ENCODE measurements at places on chromosomes 12 and 14.

DNA sequence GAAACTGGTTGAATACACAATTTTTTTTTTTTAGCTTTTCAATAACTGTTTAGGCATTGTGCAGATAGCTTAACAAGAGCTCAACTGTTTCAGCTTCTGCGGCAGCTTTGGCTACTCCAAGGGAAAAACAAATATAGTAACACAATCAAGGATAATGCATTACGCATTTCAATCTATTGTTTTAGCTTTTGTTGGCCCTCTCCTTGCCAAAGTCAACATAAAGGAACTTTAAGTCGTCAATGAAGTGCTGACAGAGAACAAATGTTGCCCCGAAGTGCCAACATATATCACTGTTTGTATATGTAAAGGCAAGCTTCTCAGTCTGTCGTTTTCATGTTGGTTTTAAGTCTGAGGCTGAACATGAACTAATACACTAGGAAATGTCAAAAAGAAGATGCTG, 1087.4 kb upstream of the FLRT2 start:
- no peak for DNase-seq

GRCh38 chr14:27566843-27567382, 969.1 kb upstream of the NOVA1 start:
- DNase-seq, result no peak

- no peak for DNase-seq
Measured at GRCh38 chr14:87676814-87677437, 316.1 kb downstream of the GALC start.

GRCh38 chr14:84250893-84251292, 1279.1 kb upstream of the FLRT2 start:
- DNase-seq, result no peak

DNA sequence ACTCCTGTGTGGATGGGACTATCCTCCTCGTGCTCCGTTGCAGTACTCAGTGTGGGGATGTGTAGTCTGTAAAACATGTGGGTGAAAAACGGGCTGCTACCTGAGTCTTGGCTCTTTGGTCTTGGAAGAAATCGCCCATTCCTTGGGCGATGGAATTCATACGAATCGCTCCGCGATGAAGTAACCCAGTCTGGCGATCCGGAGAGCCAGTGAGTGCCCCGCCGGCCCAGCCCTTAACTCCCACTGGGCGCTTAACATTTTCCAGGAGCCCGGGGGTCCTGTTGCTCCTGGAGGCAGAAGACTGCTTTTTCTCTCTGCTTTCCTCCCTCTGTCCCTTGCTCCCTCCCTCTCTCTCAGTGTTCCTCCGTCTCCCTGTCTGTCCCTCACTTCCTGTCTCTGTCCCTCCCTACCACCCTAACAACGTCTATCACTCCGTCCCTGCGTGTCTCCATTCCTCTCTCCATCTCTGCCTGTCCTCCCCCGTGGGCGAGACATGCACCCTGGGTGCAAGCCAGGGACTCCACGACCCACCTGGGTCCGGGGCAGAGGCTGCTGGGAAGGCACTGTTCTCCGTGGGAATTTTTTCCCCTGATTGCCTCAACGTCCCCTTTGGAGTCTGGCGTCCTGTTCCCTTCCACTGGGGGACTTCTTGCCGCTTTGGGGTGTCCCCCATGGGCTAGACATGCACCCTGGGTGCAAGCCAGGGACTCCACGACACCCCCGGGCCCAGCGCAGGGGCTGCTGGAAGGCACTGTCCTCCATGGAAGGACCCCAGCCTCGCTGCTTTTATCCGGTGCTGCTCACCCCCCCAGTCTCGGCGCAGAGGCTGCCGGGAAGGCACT, 188.6 kb downstream of the ALG10 start:
- no peak for DNase-seq

DNA sequence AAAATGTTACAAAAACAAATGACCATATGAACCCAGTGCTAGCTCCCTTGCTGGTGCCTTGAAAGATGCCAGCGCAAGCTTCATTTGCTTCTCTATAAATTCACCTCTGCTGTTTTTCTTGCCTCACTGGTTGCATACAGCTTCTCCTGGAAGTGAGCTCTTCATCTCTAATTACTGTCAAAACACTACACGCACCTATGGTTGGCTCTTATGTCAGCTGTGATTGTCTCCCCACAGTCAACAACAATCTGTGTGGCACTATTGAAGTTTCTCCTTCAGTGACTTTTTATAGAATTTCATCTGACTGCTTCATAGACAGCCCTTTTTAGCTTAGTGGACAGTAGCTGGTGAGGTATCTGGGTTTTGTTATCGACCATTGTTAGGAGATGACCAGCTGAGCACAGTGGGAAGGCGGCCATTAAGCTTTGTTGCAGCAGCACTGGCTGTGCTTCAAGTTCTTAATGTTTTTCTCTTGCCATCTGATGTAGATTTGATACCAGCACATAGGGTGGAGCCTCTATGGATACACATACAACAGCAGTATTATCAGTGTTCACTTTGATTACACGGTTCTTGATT, 131.8 kb downstream of the KITLG start:
- DNase-seq, result no peak

DNA sequence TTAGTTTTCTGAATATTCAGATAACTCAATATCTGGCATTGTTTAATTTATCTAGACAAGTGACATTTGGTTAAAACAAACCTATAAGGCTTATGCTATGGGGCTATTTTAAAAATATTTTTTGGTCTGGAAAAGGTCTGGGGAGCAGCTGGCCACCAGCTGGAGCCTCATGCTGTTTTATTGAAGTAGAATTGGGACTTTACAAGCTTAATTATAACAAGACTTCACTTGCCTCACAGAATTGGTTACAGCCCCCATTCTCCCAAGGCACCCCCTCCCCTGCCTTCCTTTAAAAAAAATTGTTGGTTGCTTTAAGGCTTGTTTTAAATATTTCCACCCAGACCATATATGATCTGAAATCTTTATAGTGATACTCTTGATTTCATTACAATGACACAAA, 453.9 kb downstream of the ADAMTS20 start:
- DNase-seq, result no peak

DNA sequence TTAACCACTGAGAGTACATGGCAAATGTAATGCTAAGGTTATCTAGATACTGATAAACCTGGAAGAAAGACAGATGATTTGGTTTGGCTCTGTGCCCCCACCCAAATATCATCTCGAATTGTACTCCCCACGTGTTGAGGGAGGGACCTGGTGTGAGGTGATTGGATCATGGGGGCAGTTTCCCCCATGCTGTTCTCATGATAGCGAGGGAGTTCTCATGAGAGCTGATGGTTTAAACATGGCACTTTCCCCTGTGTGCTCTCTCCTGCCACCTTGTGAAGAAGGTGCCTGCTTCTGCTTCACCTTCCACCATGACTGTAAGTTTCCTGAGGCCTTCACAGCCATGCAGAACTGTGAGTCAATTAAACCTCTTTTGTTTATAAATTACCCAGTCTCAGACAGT, 14.2 kb downstream of the NOXRED1 start:
- DNase-seq, result no peak

DNA sequence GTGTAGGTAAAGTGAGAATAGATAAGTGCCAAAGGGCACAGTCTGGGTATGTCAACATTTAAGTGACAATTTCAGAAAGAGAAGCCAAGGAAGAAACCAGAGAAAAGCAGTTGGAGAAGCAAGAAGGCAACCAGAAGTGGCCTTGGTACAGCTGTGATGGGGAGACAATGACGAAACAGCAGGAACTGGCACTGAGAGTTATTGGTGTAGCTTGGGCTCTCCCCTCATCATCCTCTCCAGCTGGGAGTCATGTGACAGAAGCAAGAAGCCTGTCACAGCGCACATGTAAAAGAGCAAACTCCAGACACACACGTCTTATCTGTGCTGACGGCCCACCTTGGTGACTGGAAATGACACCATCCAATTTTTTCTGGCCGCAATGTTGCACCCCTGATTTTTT, 203.3 kb upstream of the NUDT4 start:
- DNase-seq, result no peak

DNA sequence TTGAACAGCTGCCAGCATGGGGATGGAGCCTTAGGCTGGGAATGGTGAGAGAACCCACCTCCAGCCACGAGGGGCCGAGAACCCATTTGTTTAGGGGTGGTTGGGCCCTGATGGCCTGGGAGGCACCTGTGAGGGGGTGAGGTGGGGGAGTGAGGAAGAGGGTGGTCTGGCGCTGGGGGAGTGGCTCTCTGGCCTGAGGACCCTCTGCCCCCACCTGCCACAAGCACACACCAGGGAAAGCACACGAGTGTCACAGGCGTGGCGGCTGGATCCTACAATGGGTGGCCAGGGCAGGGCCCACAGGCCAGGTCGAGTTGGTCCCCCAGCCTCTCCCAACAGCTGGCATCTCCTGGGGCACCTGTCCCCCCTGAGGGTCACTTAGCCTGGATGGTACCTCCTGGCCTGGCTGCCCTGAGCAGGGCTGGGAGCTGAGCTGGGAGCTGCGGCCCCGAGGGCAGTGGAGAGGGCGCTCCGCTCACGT, 340.5 kb downstream of the TMEM121 start:
- no peak for DNase-seq

- no peak for DNase-seq
Measured at GRCh38 chr12:43180242-43180641, 371.8 kb downstream of the ADAMTS20 start.

DNA sequence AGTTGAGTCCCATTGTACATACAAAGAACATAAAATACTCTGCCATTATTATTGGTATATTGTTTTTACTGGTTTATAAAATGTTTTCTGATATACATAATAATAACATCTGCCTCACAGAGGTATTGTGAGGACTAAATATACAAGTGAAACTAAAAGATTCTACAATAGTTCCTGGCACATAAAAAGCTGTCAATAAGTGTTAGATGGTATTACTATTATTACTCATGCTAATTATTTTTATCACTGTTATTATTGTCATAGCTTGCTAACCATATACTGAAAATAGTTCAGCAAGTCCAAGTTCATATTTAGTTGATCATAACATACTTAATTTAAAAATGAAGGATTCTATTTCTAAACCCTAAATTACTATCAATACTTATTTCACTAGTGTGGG, 34.4 kb downstream of the BTG1 start:
- no peak for DNase-seq

GRCh38 chr14:98226411-98226810, 1045.6 kb downstream of the BCL11B start:
- DNase-seq, result no peak

DNA sequence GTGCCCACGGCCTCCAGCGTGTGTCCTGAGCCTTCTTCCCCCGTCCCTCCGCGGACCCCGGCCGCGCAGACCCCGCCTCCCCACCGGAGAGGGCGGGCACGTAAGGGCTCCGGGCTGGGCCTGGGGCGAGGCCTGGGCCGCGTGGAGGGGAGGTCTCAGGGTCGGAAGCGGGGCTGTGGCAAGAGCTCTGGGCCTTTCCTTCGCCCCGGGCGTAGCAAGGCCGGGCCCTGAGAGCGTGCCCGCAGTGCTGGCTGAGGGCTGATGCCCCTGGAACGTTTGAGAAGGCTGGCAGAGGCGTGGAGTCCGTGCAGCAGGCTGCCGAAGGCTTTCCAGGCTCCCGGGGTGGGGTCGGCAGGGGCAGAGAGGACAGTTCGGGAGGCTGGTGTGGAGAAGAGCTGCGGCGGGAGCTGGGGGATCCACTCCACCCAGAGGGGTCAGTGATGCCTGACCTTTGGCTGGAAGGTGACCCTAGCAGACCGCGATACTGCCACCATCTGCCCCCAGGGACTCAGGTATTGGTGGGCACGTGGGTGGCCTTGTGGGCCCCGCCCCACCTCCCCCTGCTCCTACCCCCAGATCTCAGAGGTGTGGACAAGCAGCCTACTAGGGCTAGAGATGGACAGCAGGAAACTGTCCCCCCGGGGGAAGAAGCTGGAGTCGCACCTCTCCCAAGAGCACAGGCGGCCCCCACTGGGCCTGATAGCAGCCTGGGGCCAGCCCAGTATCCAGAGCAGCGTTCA, 558 bp downstream of the TEX22 start:
- DNase-seq, result peak; percentile 78

DNA sequence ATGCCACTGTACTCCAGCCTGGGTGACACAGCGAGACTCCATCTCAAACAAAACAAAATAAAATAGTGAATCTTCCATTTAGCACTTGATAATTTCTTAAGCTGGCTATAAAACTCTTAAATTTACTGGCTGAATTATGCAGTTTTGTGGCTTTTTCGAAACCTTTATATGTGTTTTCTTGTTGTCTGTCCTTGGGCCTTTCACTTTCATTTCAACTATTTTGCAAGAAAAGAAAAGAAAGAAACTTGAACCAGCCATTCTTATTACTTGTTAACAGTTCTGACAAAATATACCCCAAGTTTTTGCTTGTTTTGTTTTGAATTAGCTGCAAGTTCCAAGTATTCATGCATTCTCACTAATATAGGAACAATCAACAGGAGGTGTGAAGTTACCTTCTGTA, 42.8 kb downstream of the PRICKLE1 start:
- DNase-seq, result no peak

- DNase-seq, result no peak
Measured at GRCh38 chr12:66189486-66189843, 451 bp downstream of the IRAK3 start.

- no peak for DNase-seq
Measured at GRCh38 chr12:54133772-54134375, 54.9 kb downstream of the SMUG1 start.

GRCh38 chr14:54261283-54261682, 135.5 kb upstream of the CDKN3 start:
- DNase-seq, result no peak

DNA sequence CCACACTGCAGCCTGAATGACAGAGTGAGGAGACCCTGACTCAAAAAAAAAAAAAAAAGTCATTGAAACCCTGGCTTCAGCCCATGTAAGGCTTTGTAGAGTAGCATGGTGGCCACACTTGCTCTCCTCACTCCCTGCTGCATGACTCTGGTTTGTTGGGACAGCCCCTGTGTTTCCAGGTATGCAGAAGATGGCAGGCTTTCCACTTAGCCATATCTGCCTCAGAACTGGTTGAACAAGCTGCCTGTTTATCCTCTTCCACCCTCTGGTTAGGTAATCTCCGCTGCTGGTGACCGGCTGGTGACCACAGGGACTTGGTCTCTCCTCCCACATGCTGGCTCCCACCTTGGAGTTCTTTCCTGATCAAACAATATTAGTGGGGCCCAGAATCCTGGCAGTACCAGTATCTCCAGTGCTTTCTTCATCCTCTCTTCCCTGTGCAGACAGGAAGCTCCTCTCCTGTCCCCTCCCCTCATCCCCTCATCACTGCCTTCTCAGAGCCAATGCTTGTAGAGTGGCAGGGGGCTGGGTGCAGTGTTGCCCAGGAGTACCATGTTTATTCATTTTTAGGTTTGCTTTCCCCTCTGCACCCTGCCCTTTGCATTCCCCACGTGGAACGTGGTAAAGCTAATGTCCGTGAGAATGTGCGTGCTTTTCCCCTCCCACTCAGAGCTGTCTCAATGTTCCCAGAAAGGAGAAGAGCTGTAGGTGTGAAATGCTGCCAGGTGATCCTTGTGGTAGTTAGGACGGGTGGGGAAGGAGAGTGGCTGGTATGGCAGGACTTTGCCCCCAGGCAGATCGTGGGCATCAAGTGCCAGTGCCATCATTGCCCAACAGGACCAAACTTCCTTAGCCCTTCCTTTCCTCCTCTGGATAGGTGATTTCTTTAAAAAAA, 11.3 kb downstream of the ABHD12B start:
- no peak for DNase-seq

DNA sequence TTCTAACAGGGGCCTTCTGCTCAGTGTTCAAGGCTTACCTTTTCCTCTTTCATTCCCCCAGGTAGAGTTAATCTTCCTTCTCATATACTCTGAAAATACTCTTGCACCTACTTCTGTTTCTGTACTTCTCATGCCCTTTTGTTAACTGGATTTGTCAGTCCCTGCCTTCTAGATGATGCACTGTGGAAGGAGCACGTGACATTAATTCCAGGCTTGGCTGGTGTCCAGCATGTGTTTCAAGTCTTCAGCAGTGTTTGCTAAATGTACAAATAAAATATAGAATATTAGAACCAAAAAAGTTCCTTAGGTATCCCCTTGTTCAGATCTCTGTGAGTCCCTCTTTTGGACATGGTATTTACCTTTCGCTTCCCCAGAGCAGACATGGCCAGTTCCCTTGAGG, 27.9 kb upstream of the EVL start:
- no peak for DNase-seq
